ENCODE measurements at places on chromosomes 4 and X.

DNA sequence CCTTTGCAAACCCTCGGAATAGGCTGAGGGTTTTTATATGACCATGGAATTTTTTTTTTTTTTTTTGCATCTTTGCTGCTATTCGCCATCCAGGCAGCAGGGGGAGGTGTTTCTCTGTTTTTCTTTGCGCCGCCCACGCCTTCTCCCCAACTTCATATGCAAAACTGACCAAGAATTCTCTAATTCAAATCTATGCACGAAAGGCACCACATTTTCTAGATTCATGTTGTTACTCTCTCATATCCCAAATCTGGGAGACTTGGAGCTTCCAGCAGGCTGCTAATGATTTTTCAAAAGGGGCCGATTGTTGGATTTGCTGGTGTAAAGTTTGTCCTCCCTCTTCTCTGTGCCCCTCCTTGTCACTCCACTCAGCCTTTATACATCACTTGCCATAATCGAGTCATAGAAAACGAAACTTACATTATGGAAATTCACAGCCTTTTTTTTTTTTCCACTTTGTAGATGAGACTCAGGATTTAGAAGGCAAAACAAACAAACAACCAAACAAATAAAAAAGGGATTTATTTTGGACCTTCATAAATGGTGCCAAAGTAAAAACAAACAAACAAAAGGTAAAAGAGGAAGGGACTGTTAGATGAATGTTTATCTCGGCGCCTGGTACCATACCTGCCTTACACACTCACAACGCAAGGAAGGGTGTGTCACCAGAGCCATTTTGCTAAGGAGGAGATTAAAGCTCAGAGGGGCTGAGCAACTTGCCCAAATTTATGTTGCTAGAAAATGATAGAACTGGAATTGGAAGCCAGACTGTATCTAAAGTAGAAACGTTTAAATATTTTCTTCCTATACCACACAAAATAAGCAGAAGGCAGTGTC, 29.3 kb upstream of the BOD1L1 start:
- peak; percentile 3 for DNase-seq

DNA sequence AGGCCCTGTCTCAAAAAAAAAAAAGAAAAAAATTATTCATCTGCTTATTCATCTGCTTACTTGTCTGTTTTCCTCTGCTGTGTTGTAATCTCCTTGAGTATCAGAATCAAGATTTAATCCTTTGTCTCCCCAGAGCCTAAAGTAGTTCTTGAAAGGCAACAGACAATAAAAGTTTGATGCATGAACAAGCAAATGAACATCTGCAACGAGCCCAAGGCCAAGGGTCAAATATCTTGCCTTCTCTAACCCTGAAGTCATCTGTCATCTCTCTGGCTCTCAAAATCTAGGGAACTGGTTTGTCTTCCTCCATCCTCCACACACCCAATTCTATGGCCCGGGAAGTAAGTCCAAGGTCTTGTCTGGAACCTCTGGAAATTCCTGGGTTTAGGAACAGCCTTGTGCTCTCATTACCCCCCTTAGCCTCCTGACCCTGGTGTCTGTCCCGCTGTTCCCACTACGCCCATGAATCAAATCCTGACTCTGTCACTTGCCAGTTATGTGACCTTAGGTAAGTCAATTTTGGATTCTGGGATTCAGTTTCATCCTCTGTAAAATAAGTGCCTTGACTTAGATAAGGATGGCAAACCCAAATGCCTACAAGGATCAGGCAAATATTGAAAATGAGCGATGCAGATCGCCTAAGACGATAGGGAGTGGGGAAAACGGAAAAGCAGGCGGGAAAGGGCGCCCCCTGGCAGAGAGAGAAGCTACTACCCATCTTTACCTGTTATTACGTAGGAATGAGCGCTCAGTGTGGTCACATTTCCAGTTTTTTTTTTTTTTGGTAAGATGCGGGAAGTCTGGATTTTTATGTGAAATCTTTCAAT, 102.7 kb upstream of the DHX15 start:
- no peak for DNase-seq

GRCh38 chr4:57291911-57292310, 181.7 kb upstream of the IGFBP7 start:
- DNase-seq, result no peak

DNA sequence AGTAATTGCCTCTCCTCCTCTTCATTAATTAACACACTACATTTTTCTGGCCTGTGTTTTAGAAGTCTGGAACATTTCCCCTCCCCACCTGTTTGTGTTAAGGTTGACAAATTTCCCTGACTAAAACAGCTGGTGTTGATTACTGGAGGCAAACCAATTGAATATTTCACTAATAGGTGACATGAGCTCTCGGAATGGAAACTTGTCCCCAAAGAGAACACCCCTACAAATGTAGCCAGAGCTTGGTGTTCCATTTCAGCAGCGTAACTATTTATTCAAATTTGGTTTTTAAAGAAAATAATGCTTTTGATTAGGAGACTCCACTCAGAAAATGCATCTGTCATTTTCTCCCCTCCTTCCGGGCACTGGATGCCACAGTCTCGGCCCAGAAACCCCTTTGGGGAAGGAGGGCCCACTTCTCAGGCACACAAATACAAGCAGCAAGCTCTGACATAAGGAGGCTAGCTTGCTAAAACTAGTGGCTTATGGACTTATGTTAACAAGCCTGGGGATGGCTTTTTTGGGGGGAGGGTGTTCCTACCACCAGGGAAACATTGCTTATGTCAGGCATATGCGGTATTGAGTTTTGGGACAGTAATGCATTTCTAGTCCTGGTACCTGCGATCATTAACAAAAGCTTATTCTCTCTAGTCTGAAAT, 2.2 kb downstream of the RNF150 start:
- no peak for DNase-seq

DNA sequence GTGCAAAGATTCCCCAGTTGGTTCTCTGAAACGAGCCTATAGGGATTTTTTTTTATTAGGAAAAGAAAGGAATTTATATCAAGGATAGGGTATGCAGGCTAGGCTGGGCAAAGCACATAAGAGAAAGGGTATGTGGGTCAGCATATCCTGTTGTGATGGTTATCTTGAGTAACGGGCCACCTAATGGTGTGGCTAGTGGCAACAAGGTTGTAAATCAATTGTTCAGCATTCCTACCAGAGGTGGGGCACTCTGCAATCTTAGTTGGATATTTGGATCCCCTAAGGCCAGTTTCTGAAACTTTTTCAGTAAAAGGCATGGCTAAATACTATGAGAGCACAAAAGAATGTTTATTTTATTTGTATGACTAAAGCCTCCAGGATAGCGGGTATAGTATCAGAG, 42.7 kb downstream of the DCAF12L1 start:
- DNase-seq, result no peak

GRCh38 chr4:42785817-42786216, 106.7 kb upstream of the GRXCR1 start:
- no peak for DNase-seq

- DNase-seq, result no peak
These were observed 140.5 kb downstream of the KLHL8 start for GRCh38 chr4:87079967-87080366.

GRCh38 chrX:71178908-71179307, 34.3 kb downstream of the NLGN3 start:
- DNase-seq, result peak; percentile 9

GRCh38 chr4:137997496-137997895, 244.7 kb downstream of the SLC7A11 start:
- DNase-seq, result no peak

DNA sequence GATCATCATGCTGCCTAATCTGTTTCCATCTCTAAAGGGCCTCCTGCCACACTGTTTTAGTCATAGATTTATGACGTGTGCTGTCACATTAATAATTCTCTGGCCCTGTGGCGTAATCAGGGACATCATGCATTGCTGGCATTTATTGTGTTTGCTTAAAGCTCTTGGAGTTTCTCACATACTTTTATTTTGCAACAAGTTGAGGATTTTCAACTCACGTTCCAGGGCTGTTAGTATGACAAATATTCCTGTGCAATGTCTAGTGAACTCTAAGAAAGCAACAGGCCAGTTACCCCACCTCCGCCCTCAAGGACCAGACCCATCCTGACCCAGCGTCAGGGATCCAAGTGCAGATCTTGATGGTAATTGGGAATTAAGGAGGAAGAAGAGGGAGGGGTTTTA, 7.8 kb upstream of the PIGA start:
- DNase-seq, result no peak

DNA sequence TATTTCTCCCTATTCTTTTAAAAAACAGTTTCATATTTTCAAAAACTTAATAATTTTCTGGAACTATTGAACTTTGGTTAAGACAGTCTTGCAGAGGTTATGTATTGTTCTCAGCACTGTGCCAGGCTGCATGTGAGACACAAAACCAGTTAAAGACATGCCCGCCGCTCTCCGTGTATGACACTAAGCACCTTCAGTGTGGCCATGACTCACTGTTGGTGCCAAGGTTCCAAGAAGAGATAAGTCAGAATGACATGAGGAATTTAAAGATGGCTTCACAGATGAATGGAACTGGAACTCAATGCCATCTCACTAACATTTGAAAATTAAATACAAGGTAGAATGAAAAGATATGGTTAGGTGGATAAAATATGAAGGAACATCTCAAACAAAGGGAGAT, 525.5 kb upstream of the ZFP42 start:
- DNase-seq, result no peak

- DNase-seq, result no peak
These were observed 16.6 kb downstream of the BMP15 start for GRCh38 chrX:50927127-50927526.

DNA sequence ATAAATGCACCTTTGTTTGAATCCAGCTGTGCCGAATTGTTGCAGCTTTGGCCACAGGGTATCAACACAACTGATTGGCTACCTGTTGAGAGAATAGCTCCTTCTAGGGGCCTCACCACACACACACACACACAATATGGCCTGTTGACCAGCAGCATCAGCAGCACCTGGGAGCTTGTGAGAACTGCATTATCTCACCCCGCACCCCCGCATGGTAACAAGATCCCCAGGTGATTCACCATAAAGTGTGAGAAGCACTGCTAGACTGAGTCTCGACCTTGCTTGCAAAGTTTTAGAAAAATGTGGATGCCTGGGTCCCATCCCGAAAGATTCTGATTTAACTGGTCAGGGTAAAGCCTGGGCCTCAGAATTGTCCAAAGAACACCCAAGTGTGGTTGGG, 176.9 kb upstream of the PRPS2 start:
- no peak for DNase-seq

DNA sequence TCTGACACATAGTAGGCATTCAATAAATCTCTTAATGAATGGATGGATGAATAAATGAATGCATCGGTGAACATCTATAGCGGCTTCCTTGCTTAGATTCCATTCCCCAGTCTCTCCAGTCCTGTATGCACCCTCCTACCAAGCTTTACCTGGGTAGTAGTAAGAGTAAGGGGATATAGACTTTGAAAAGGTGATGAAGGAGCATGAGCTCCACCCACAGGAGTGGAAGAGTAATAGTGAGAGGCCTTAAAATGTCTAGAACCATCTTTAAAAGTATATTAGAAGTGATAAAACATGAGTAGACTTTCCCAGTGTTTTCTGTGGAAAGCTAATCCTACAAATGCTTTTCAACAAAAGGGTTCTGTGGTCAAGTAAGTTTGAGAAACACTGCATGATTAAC, 35.5 kb upstream of the GPC3 start:
- DNase-seq, result no peak

DNA sequence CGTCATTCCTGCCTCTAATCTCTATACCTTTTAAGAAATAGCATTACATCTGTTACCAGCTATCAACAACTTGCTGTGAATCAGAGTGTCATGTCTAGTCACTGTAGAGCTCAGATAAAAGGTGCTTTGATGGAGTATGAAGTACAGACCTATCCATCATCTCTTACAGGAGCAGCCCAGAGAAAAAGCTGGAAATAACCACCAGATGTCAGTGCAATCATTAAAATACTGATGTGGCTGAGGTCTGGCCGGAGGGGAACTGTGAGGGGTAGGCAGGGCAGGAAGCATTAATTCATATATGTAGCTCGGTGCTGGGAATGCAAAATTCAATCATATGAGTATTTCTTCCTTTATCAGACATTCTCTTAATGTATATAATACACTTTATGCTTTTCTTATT, 100.6 kb downstream of the AKAP4 start:
- no peak for DNase-seq

DNA sequence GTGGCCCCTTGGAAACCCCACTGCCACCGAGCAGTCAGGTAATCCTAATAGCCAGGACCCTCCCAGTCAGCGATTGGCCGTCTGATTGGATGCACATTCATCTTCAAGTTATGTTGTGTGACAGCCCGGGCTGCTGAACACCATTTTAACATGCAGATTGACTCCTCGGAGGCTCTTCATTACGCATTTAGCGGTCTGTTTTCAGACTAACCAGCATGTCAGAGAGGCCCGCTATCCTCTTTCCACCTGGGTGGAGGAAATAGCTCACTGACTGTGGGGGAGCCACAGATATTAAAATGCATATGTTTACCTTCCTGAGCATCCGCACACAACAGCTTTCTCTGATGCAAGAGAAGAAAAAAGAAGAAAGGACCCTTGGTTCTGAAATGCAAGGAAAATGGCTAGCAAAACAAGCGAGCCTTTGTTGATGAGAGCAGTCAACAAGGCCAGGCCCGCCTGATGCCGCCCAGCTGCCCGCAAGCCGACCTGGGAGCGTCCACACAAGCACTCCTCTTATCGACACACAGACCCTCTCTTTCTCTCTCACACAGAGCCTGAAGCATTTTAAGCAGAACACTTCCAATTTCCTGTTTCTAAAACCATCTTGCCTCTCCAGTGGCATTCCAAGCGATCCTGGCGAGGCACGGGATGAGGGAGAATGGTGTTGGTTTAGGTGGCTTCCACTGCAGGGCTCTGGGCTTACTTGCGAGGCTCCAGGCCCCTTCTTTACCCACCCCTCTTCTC, 118.3 kb downstream of the MGST2 start:
- DNase-seq, result no peak

- DNase-seq, result no peak
These were observed 273.2 kb downstream of the IL15 start for GRCh38 chr4:141909541-141909940.

DNA sequence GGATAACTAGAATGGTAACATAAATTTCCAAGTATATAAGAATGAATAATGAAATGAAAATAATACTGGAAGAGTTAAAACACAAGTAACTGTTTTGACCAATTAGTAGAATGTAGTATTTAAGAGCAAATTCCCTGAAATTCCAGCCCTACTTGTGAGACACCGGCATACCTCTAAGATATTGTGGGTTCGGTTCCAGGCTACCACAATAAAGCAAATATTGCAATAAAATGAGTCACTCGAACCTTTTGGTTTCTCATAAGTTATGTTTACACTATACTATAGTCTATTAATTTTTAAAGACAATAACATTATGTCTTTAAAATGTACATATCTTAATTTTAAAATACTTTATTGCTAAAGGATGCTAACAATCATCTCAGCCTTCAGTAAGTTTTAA, 15.2 kb upstream of the IQCM start:
- DNase-seq, result no peak

- DNase-seq, result no peak
These were observed 535.1 kb downstream of the FAT4 start for GRCh38 chr4:125849869-125850268.

DNA sequence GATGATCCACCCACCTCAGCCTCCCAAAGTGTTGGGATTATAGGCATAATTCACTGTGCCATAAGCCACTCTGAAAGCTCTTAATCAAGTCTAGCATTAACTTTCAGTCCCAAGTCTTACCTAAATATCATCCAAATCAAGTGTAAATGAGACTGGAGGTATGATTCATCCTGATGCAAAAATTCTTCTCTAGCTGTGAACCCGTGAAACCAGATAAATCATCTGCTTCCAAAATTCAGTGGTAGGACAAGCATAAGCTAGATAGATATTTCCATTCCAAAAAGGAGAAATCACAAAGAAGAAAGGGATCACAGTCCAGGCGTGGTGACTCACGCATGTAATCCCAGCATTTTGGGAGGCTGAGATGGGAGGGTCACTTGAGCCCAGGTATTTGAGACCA, 8.8 kb upstream of the TBC1D25 start:
- no peak for DNase-seq

- DNase-seq, result no peak
These were observed at the start of gene FGF13 for GRCh38 chrX:138711399-138712347. Gene FGF13 (minus strand): TSS chrX:138711717. CDS start chrX:138711003, 714 bp downstream.

All from NCI-H1105 (cell line).